ENCODE measurements at places on chromosomes 12 and 14. TPM values are rescaled to one million over a fixed set of nuclear protein-coding genes. Genes with fewer than 3 reads are reported as not detected.

The KRT6C gene
- total RNA-seq, result not detected

The IGF1 gene
- total RNA-seq, result 0.48 TPM

The CPNE6 gene
- total RNA-seq, result not detected

The CFAP73 gene
- total RNA-seq, result 0.23 TPM

The KLHDC1 gene
- 2.6 TPM for total RNA-seq

The CCDC177 gene
- not detected for total RNA-seq

The TMEM119 gene
- 0.80 TPM for total RNA-seq

The MYH6 gene
- total RNA-seq, result 0.10 TPM

The DCN gene
- not detected for total RNA-seq

DNA sequence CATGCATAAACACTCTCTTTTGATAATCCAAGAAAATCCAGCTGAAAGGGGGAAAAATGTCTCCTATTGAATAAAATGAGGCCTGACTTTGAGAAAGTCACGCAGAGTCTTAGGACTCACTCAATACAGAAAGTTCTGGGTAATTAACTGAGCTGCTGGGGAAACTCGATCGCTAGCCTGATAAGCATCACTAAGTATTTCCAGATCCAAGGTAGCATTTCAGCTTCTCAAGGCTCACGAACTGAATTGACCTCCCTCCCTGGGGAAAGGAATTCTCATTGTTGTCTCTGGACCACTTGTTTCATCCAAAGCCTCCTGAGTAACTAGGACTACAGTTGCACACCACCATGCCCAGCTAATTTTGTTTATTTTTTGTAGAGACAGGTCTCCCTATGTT lies 13.8 kb upstream of the ANAPC5 start:
- DNase-seq, result no peak

- no peak for DNase-seq
These were observed 154.6 kb upstream of the BCL2L14 start for GRCh38 chr12:11916113-11916512.

DNA sequence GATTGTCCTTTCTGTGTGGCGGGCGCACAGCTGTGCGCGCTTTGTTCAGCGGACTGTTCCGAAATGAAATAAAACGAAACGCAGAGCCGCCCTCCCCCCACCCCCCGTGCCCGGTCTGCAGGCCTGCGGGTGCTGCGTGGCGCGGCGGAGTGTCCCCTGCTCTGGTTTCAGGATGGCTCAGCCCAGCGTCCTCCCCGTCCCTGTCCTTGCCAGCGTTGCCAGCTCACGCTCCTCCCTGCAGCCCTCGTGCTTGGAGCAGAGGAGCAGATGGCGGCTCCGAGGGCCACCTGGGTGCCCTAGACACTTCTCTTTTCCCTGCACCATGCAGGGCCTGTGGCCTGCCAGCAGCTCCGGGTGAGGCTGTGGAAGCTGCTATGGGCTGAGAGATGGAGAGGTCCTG lies 17.5 kb upstream of the BEGAIN start:
- no peak for DNase-seq

- no peak for DNase-seq
These were observed at the start of gene JPH4 for GRCh38 chr14:23578560-23579310. TSS of gene JPH4 (minus strand) at chr14:23578790. CDS start at chr14:23577453, 1,337 bp downstream.

DNA sequence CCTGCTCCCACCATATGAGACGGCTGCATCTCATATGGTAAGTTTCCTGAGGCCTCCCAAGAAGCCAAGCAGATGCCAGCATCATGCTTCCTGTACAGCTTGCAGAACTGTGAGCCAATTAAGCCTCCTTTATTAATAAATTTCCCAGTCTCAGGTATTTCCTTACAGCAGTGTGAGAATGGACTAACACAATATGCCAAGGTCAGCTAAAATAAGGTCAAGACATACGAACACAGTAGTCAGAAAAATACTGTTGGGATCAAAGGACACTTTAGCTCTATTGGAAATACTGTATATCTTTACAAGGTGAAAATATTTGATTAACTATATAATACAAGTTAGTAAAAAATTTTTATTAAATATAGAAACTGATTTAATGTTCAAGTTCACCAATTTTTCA lies 28.8 kb downstream of the SEL1L start:
- no peak for DNase-seq

DNA sequence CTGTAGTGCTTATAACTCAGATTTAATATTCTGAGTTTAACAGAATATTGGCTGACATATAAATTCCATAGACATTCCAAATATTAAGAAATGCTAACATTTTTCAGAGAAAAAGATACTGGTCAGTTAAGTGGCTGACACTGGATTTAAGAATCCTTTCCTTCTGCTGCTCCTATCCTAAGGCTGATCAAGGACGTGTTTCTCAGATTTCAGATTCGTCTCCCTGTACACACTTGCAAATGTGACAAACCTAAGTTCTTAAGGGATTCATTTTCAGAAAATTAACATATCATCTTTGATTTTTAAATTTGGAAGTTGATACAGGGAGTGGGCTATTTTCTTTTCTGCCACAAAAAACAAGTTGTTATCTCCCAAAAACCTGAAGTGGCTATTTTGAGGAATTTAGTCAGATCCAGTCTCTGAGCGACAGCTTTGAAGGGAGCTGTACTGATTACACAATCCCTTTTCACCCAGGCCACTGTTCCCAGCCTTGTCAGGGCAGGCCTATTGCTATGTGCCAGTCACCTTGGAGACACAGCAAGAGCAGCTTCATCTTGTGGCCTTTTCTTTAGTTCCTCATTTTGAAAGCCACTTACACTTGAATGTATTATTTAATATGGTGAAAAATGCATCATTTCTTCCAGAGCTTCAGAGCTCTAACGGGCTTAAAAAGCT lies 370.6 kb downstream of the KCNH5 start:
- DNase-seq, result no peak

DNA sequence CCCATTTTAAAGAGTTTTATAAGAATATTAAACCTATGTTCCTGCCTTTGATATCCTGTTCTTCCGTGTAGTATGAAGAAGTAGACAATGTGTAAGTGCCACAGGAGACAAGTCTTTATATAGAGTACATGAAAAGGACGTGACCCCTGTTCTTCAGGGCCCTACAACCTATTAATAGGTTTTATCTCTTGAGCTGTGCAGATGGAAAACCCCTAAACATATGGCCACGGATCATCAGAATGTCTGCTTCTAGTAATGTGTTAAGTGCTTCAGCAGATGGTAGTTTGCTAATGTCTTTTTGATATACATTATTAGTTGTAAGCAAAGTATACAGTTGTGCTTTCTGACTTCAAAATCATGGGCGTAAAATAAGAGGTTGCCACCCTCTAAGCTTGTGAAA lies 228.5 kb downstream of the PTPRO start:
- DNase-seq, result no peak

GRCh38 chr12:75695926-75696325 lies 184.5 kb upstream of the KRR1 start:
- DNase-seq, result no peak

GRCh38 chr12:71694099-71694820 lies 8.4 kb downstream of the TMEM19 start:
- no peak for DNase-seq

DNA sequence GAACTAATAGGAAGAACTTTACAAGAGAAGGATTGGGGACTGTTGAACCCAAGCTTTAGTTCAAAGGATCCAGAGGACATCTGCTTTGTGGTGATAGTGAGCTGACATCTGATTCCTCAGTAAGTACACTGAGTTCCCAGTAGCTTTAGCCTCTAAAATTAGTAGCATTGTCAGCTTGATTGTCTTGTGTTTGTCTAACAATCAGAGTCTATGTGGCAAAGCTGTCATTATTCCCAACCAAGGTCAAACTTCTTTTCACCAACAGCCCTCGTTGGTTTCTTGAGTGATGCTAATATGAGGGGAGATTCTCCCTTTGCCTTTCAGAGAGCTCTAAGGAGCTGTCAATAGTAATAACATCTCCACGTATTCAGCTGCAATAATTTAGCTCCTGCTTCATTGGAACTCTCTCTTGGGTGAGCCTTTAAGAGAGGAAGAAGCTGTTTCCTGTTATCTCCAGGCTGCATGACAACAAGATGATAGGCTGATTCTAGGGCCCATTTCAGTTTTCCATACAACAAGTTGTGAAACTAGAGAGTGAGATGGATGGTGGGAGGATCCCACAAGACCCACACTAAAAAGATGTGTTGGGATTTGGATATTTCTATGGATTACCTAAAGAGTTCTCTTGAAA lies 46.7 kb downstream of the TGFB3 start:
- no peak for DNase-seq

DNA sequence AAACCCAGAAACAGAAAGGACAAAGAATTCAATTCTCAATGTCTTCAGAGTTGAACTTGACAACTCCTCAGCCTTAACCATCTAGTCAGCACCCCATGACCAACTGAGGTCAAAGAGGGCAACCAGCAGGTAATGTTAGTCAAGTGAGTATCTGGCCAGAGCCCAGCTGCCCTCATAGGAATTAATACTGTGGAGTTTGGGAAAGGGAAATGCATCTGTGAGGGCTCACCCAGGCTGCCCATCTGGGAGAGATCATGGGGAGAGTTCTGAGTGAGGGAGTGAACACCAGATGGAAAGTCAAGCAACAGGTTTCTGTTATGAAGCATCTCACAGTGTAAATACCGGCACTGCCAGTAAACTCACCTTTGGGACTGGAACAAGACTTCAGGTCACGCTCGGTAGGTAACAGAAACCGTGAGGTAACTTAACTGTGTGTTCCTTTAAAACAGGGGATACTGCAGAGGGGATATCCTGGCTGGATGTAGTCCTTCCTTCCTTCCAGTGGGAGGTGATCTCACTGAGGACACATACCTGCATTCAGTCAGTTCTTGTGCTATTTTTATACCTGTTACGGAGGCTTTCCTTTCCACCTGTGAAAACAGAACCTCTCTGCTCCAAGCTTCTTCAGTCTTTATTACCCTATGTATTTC lies 94.4 kb downstream of the DAD1 start:
- no peak for DNase-seq

DNA sequence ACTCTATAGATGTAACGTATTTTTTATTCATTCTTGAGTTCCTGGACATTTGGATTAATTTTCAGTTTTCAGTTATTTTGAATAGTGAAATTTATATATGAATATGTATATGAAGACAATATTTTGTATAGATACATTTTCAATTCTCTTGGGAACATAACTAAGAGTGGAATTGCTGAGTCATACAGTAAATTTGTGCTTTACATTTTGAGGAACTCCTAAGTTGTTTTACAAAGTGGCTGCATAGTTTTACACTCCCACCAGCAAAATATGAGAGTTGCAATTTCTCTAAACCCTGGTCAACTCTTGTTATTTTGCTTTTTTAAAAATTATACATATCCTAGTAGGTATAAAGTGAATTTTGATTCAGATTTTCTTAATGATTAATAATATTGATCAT lies 1838.6 kb upstream of the SEL1L start:
- no peak for DNase-seq

DNA sequence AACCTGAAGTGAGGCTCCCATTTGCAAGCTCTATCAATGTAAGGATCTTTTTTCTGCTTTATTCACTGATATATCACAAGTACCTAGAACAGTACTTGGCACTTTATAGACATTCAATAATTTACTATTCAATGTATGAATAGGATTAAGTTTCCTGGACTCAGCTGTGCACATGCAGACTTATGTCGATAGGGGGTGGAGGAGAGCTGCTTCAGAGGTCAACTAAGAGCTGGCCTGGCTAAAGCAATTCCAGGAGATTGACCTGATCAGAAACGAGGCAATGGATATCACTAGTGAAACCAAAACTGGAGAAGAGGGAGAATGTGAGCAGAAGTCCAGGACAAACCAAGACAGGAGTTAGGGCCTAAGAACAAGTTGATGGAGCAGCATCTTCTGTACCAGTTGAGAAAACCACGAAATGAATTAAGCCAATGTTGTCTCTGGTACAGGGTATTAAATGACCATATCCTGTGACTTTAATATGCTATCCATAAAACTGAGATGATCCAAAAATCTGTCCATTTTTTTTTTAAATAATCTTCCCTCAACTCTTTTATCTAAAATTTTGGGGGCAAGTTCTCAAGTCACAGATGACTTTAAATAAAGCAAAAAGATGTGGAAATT lies 169.2 kb downstream of the PIK3C2G start:
- no peak for DNase-seq
